ENCODE measurements at places on chromosomes 12 and 14.

DNA sequence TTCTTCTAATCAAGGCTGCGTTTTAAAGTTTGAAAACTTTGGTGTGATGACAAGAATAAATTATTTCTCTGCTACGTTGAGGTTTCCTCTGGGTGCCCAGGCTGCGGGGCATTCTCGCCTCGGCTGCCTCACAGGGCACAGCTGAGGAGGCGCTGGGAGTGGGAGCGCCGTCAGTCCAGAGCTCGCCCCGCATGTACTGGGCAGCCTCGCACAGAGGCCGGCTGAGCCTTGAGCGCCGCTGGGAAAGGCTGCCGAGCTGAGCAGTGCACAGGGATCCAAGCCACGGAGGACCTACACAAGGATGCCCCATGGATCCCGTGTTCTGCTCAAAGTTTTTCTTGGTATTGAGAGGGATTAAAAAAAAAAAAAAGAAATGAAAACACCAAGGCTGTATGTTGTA, 11.6 kb downstream of the RFX4 start:
- no peak for DNase-seq

DNA sequence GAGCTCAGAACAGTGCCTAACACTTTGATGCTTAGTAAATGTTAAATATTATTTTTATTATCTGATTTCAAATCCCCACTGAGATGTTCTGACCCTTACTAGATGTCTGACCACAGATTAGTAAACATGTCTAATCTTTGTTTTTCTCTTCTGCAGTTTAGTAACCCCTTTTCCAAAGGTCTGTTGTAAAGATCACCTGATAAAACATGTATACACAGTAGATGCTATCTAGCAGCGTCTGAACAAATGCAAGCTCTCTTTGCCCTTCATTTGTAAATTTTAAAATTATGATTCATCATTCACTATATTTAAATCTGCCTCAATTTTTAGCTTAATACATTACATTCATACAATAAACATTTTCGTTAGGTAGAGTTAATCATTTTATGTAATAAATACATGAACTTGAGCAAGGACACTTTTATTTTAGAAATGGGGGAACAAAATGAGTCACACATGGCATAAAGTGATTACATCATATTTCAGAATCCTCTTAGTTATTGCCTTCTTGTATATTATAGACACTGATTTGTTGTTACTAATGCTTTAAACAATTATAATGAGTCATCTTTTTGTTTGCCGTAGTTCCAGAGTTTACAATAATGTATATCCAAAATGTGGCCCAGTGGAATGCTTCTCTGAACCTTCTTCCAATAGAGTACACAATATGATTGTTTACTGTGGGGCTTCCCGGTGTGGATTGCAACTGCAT, 1.7 kb upstream of the OR4K5 start:
- DNase-seq, result no peak

DNA sequence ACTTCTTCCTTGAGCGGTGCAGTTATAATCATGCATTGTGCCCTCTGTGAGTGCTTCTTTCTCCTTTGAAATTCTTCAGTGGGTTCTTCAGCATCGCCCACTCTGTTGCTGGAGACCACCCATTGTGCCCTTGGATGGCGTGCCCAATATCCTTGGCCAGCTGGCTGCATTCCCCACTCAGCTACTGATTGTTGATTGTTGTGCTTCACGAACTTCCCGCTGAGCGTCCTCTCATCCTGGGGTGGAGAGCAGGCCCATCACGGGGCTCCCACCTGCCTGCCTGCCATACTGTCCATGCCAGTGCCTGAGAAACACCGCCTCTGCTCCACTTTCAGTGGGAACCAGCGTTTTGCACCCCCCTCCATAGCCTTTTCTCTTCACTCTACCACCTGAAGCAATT, 8.6 kb upstream of the SSTR1 start:
- DNase-seq, result no peak

DNA sequence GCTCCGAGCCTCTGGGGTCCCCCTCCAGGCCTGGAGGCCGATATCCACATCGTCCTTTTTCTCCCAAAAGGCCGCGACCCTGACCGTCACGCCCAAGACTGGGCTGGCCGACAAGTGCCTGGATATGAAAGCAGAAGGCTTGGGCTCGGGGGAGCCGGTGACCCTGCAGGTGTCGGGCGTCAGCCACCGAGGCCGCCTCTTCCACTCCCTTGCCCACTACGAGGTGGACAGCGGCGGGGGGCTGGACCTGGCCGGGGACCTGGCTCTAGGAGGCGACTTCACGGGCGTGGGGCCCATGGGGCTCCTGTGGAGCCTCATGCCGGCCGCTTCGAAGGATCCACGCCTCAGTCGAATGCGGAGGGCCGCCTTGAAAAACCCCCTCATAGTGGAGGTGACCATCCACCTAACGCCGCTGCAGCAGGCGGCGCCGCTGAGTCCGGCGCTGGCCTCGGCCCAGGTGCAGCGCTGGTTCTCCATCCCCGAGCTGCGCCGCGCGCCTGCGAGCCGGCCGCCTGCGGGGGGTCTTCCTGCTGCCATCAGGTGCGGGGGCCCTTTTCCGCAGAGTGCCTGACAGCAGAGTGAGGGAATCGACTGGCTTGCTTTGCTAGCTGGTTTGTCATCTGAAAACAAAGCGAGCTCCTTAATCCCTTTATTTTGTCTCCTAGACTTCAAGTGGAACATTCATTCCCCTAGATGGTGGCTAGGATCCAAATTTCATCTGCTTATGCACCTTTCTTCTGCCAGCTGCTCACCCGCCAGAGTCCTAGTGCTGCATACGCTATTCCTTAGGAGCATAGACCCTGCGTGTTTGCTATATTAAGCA, 10.6 kb upstream of the DNAL1 start:
- DNase-seq, result peak; percentile 44

GRCh38 chr14:50985124-50985858, 41.0 kb upstream of the PYGL start:
- no peak for DNase-seq

- DNase-seq, result no peak
Observed at GRCh38 chr12:105748806-105749600, 389.8 kb downstream of the NUAK1 start.

DNA sequence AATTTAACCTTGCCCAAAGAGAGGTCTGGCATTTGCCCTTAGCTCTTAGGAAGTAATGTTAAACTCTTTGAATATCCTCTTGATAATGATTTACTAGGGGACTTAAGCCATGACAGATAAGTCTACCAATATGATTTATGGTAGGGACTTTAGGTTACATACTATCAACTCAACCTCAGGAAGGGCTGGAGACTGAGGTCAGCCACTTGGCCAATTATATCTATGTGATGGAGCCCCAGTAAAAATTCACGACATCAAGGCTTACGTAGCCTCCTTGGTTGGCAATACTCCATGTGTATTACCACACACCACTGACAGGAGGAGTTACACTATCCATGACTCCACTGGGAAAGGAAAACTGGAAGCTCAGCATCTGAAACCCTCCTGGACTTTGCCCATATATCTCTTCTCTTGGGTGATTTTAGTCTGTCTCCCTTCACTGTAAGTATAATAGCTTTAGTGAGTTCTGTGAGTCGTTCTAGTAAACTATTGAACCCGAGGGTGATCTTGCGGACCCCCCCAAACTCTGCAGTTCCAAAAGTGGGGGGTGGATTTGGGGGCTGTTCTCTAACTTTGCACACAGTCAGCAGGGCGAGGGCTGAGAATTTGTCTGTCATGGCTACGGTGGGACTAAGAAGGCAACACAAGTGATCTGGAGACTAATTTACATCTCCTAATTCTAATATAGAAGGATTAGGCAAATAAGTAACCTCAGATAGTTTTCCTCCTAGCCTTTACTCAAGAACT, 62.3 kb downstream of the R3HDM2 start:
- DNase-seq, result no peak

DNA sequence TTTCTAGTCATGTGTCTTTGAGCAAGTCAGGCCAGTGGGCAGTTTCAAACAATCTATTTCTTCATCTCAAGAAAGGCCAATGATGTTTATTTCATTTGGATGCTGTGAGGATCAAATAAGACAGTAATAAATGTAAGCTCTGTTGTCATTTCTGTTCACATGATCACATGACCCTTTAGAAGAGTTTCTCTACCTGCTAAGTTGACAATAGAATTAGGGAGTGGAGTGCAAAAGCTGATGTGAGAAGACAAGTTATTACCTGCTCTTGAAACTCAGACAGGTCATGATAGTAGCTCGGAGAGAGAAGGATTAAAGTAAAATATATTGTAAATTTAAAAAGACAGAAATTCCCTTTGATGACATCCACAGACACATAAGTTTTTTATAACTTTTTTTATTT, 37.3 kb upstream of the DCN start:
- no peak for DNase-seq

DNA sequence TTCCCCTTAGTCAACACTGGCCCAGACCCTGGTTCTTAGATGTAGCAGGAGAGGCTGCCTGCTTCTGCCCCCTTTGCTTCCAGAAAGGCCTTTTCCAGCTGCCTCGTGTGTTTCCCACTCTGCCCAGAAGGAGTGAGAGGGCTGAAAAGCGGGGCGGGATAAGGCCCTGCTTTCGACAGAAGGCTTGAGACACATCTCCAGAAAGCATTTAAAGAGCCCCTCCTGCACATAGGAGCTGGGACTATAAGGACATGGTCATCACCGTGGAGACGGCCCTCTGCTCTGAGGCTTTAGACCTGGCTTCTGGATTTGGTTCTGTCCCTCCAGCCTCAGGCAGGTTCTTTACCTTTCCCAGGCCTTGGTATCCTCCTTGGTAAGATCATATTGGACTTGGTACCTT, 11.9 kb downstream of the CALM1 start:
- DNase-seq, result no peak

DNA sequence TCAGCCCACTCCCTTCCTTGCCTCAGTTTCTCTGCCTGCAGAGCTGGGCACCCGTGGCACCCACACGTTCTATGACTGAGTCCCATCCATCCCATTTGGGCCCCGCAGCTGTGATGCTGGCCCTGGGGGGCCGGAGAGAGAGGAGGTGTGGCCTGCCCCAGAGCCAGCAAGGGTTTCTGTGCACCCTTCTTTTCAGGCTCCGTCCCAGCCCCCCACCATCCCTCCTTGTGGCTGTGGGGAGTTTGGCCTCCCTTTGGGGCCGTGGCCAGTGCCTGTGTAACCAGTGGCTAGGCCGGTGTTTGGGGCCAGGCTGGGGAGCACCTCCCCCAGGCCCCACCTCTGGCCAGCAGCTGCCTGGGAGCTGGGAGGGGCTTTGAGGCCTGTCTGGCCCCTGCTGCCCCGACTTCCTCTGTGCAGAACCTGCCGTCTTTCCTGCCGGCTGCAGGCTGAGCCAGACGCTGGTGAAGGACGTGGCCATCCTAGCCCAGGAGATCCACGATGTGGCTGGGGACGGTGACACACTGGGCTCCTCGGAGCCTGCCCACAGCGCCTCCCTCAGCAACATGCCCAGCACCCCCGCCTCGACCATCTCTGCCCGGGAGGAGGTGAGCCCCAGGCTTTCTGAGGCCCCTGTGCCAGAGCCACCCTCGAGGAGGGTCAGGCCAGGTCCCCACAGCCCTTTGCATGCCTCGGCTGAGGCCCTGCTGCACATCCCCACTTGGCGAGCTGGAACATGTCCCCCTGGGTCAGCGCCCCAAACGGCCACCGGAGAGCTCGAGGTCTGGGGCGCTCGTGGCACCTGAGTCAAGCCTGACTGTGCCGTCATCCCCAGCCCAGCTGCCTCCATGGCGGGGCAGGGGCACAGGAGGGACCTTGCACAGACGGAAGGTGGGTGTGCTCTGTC, 27.7 kb downstream of the CEP170B start:
- DNase-seq, result no peak

GRCh38 chr14:35331605-35332516, 39.7 kb downstream of the PSMA6 start:
- DNase-seq, result no peak

GRCh38 chr14:103984196-103984595, 41.9 kb upstream of the RD3L start:
- no peak for DNase-seq

GRCh38 chr12:100897240-100897639, 102.7 kb downstream of the ANO4 start:
- DNase-seq, result no peak

DNA sequence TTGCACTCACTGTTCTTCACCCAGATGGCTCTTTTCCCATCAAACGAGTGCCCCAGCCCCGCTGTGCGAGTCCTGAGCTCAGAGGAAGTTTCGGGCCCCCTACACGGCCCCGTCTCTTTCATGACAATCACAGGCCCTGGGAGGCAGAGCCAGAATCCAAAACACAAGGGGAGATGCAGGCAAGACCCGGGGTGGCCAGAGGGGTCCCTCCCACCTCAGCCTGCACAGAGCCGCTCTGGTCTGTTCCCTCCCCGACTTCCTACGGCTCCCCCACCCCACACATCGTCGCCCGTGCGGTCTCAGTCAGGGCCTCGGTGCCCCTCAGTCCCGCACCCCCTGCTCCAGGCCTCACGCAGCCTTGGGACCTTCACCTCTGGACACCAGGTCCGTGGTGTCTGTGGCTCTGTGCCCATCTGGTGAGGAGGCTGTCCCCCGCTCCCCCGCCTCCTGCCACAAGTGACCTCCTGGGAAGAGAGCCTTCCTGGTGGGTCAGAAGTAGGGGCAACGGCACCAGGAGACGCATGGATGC, 8.9 kb downstream of the GPR132 start:
- DNase-seq, result no peak

DNA sequence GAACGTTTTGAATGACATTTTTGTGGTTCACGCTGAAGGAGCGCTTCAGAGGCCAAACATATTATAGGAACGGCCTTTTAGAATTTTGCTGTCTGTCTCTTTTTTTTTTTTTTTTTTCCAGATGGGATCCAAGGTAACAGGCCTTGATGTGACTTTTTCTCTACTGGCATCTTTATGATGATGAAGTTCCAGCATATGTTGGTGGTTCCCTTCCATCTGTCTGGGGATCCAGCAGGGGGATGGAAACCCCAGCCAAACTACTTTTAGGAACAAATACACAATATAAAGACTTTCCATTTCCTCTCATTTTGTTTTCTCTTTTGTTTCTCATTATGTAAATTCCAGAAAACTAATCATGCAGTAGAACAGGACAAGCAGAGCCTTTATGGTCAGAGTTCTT, 239.3 kb upstream of the PRICKLE1 start:
- DNase-seq, result no peak

- DNase-seq, result no peak
Observed at GRCh38 chr12:5433845-5434646, 2.1 kb downstream of the NTF3 start.

DNA sequence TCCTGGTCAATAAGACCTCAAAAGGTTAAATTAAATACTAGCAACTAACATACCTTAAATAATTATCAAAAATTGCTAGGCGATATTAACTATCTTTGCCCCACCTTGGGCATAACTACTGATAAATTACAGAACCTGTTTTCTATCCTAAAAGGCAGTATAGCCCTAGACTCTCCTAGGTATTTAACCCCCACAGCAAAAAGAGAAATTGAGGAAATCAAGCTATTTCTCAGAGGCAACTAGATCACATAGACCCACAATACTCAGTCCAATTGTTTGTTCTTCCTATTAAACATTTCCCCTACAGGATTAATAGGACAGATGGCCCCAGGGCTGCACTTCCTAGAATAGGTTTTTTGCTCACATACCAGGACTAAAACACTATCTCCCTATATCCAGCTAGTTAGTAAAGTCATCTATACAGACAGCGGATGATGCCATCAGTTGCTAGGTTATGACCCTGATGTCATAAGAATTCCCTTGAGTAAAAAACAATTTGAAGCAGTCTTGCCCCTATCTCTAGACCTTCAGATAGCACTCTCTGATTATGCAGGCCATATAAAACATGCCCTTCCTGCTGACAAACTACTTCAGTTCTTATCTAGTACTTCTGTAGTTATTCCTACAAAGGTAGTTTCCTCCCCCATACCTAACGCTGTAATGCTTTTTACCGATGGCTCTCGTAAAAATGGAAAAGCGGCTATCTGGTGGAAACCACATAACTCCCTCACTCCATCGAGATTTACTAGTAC, 118.4 kb downstream of the PPHLN1 start:
- no peak for DNase-seq

GRCh38 chr12:108335349-108336119, 3.6 kb downstream of the CMKLR1 start:
- no peak for DNase-seq

- DNase-seq, result no peak
Observed at GRCh38 chr14:58078068-58078467, 73.9 kb downstream of the ARMH4 start.

Measured in NCI-H748 treated with DMSO at 0.1 percent for 48 hours (cell line).